ENCODE measurements at places on chromosomes 1 and 21.
A peak's percentile ranks its signal among the peaks of the same experiment; 100 is the strongest.

DNA sequence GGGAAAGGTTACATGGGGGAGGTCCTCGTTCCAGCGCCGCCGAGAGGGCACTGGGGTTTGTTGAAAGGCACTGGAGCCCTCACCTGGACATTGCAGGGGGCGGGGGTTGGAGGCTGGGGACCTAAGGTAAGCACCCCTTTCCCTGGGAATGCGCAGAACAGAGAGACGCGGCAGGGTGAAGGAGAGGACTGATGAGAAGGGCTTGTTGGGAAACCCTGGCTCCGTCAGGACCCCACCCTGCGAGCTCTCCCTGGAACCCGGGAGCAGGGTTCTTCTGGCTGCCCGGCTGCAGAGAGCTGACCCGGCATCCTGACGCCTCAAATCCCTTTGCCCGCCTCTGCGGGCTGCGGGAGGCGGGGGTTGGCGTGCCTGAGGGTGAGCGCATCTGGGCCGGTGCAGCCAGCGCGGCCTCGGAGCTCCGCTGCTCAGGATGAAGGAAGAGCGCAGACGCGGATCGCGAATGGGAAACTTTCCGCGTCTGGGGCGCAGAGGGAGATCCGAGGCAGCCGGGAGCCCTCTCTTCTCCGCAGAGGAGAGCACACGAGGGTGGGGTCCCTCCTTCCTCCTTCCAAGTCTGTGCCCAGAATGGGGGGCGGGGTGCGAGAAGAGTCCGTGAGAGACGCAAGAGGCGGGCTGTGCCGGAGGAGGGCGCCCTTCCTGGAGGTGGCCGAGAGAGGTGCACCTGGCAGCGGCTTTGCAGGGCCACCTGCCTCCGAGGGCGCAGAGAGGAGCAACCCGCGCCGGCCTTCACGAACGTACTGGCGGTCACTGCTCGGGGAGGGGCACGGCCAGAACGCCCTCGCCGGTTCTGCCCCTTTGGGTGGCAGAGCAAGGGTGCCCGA is 2.4 kb downstream of the IGSF21 start:
- DNase-seq = no peak

DNA sequence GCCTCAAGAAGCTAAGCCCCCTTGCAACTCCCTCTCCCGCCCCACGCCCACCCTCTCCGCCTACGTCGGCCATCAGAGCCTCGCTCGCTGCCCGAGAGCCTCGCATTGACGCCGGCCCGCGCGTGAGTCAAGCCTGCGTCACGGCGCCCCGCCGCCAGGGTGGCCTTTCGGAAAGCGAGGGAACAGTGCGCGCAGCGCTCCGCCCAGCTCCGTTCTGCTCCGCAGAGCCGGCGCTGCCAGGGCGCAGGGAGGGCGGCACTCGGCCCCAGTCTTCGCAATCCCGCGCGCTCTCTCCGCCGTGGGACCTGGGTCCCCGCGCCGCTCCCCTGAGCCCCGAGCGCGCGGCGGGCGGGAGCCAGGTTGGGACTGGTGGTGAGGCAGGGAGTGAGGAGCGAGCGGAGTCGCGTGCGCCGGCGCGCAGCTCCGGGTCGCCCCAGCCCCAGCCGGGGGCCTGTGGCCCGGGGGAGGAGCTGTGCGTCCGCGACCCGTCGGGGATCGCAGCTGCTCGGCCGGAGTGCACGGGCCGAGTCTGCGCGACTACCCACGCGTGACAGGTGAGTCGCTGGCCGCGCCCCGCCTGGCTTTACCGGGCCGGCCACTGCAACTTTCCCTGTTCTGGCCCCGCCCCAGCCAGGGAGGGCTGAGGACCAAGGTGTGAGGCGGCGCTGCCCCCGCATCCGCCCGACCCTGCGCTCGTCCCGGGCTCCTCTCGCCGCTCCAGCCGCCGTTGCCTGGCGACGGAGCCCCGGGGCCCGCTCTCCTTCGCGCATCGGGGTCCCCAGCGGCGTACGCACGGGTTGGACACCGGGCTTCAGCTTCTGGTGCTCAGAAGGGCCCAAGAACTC is at the start of gene SLC6A17:
TSS of gene SLC6A17 (plus strand) at position 165 of the 845 bp plus-strand sequence. CDS start 16,436 bp downstream, outside the sequence.
- DNase-seq = no peak

- DNase-seq = no peak
These were observed 136.2 kb upstream of the DUSP10 start for GRCh38 chr1:221878134-221878533.

DNA sequence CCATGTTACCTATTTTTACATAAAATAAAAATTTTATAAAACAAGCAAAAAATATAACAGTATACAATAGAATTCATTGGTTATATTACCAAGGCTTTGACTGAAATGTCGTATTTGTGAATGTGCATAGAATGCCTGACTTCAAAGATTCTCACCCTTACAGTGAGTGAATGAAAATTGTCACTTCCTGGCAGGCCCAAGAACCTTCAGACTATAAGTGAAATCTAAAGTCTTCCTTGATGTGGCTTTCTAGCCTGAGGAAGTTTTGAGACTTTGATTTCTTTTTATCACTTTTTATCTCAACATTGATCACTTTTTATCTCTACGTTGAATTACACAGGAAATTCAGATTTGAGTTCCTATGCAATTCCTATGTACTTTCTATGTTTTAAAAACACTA is 104.7 kb upstream of the KIAA0040 start:
- DNase-seq = peak; percentile 46

DNA sequence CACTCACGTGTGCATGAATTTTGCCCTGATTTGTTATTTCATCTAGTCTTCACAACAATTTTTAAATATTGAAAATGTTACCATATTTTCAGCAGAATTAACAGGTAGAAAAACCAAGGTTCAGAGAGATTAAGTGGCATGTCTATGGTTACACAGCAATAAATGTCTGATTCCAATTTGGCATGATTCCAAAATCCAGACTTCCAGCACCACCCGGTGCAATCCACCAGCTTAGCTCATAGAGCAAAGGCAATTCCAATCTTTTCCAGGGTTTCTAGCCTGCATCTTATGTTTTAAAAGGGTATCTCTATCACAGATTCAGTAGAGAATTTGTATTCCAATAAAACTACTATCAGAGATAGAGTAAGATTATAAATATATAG is 161.8 kb downstream of the TPR start:
- no peak for DNase-seq

- DNase-seq = no peak
These were observed 315.7 kb upstream of the RRP15 start for GRCh38 chr1:217969428-217969827.

- DNase-seq = no peak
These were observed at the start of gene TIE1 for GRCh38 chr1:43300378-43301094. TSS of gene TIE1 (plus strand) at chr1:43300982. CDS start at chr1:43301072, 90 bp downstream.

DNA sequence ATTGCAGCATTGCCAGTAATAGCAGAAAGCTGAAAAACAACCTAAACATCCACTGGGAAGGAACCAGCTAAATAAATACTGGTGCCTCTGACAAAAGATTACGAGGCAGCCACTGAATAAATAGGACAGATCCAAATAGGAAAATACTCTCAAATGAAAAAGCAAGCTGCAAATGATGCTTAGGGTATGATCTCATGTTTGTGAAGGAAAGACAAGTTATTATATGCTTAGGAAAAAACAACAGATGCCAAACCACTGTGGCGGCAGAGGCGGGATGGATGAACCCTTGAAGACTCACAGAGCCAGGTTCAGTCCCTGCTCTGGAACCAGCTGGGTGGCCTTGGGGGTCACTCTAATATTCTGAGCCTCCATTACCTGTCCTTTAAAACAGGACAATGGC is 41.6 kb downstream of the MATN1 start:
- DNase-seq = no peak

DNA sequence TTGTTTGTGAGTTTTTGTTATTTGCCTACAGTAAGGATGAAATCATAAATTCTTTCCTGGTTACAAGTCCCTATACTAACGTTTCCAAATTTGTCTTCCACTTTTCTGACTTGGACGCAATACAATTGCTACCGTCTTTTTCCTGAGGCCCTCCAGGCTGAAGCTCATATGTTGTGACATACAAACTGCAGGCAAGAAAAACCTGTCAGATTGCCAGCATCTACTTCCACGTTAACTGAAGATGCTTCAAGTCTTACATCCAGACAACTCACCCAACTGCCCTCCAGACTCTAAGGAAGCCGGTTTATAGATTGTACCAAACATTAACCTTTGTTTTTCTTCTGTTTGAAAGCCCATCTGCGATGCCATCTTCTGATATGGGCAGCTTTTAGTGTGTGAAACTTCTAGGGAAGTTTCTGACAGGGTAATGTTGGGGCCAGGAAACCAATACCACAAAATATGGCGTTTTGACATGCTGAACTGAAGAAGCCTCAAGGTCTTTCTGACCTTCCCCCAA is 21.4 kb upstream of the RNF11 start:
- peak; percentile 19 for DNase-seq

GRCh38 chr21:30415993-30416392 is 9.7 kb downstream of the KRTAP13-3 start:
- DNase-seq = no peak

All from naive thymus-derived CD8-positive, alpha-beta T cell (primary cell).